ENCODE measurements at places on chromosomes 6 and 20. TPM values are rescaled to one million over a fixed set of nuclear protein-coding genes. Genes with fewer than 3 reads are reported as not detected.

DNA sequence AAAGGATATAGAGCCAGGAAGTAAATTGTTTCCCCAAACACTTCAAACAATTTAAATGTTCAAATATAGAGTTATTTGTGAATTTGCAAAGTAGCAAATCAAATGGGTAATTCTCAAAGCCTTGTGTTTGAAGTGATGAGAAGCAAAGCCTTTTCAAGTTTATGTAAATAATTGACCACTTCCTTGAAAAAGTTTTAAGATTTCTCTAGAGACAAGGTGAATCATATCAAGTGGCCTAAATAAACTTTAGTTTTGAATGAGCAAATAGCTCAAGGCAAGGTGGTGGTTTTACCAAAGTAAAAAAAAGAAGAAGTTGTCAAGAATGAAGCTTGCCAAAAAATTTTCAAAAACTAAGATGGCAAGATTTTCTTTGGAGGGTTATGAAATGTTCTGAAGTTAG, 42.6 kb upstream of the IFNGR1 start:
- DNase-seq, result no peak
- H3K4me1 ChIP-seq, result peaks cover 3% of the 10 kb centered on the region
- H3K36me3 ChIP-seq, result no peaks in the 10 kb centered on the region
- H3K4me3 ChIP-seq, result no peak overlapping the region
- no peaks in the 10 kb centered on the region for H3K27me3 ChIP-seq
- H3K27ac ChIP-seq, result peak overlapping the region; percentile 27

DNA sequence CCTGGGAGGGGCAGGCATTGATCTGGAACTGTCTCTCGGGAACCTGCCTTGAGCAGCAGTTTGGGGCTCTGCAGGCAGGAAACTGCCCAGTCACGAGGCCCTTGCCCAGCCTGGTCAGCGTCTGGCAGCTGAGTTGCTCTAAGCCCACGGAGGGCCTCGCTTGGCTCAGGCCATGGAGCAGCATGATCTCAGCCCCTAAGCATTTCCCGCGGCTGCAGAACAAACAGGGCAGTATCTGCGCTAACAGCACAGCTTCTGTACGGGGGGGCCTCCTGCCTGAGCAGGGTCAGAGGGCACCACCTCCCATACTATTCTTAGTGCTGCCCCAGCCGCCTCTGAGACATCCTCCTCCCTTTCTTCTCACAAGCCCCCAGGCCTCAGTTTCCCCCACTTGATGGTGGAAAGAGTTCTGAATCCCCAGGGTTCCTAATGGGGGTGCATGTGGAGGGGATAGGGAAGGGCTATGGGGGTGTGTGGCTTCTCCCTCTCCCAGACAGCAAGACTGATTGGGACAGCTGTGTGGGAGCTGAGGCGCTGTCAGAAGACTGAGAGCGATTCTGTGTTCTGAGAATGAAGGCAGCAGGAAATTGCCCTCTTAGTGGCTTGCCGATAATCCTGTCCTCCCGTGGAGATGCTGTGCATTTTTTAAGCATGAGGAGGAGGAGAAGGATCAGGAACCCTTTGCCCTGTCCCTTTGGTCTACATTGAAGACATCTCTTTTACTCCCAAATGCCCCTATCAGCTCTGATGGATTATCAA, 46.4 kb downstream of the MOCS1 start:
- peaks cover 41% of the 10 kb centered on the region for H3K4me1 ChIP-seq
- H3K4me3 ChIP-seq, result no peak overlapping the region
- H3K27me3 ChIP-seq, result no peaks in the 10 kb centered on the region
- peak; percentile 77 for DNase-seq

DNA sequence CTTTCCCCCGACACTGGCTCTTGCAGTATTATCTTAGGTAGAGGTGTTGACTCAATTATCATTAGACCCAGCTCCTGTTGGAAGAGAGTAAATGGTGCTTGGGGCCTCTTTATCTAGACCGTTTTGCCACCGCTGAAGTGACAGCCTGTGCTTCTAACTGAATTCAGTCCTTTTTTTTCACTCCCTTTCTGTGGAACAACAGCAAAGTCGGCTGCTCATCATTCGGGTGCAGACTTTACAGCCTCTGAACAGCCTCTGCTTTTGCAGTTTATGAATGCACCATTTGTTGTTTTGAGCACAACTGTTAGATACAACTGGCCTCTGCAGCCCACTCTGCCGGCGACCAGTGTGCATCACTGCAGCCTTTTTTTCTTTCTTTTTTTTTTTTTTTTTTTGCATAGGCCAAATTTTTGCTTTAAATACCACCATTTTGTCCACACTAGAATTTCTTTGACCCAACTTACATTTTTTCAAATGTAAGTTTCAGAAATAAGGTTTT, 35.8 kb downstream of the RREB1 start:
- peak overlapping the region; percentile 99 for H3K27ac ChIP-seq
- H3K4me3 ChIP-seq, result no peak overlapping the region
- no peaks in the 10 kb centered on the region for H3K36me3 ChIP-seq
- H3K4me1 ChIP-seq, result peaks cover 72% of the 10 kb centered on the region

The TRIM10 gene
- total RNA-seq, result not detected

DNA sequence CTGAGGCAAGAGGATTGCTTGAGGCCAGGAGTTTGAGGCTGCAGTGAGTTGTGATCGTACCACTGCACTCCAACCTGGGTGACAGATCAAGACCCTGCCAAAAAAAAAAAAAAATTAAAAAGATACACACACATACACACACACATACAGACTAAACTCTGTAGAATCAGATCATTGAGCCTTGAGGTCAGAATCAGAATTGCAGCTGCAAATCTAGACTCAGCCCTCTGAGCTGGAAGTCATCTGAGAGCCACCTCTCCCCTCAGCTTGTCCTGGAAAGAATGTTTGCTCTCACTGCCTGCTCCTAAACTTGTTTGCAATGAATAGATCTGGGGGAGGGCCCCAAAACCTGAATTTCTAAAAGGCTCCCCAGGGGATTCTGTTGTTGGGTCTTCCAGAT, 41.4 kb upstream of the ANGPT4 start:
- H3K27me3 ChIP-seq, result no peaks in the 10 kb centered on the region
- no peaks in the 10 kb centered on the region for H3K4me1 ChIP-seq
- no peak overlapping the region for H3K4me3 ChIP-seq

GRCh38 chr6:11442495-11442894, 95.1 kb upstream of the TMEM170B start:
- no peak overlapping the region for H3K4me3 ChIP-seq
- H3K4me1 ChIP-seq, result no peaks in the 10 kb centered on the region
- H3K27ac ChIP-seq, result no peak overlapping the region
- H3K27me3 ChIP-seq, result no peaks in the 10 kb centered on the region
- DNase-seq, result no peak
- no peaks in the 10 kb centered on the region for H3K36me3 ChIP-seq

DNA sequence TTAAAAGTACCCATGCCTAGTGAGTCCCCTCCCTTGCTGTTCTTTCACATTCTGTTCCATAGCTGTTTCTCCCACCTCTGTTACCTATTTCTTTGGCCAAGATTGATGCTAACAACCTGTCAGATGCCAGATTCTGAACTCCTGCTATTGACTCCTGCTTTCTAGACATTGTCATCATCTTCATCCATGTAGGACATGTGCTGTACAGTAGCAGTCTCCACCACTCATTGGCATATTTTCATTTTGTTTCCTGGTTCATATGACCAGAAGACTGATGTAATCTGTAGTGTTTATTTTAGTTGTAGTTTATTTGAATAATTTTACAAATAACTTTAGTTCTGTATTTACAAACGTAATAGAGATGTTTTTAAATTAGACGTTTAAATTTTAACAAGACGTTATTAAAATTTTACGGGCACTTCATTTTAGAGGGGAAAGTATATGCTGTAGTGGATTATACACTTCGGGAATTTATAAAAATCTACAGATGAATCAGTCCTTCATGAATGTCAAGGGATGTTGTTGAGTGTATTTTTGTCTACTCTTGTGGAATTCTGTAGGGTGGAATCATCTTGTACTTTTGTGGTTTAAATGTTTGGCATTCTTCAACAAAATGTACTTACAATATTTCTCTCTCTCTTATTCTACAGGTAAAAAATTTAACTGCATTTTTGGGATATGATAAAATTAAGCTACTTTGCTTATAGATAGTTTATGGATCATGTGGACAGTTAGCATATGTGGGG, 34.1 kb downstream of the TRMT11 start:
- no peaks in the 10 kb centered on the region for H3K4me1 ChIP-seq
- peaks cover 93% of the 10 kb centered on the region for H3K36me3 ChIP-seq
- no peak overlapping the region for H3K27ac ChIP-seq
- H3K4me3 ChIP-seq, result no peak overlapping the region

The DLL1 gene
- total RNA-seq, result 4.7 TPM
